ENCODE measurements at places on chromosomes 2 and 18.

DNA sequence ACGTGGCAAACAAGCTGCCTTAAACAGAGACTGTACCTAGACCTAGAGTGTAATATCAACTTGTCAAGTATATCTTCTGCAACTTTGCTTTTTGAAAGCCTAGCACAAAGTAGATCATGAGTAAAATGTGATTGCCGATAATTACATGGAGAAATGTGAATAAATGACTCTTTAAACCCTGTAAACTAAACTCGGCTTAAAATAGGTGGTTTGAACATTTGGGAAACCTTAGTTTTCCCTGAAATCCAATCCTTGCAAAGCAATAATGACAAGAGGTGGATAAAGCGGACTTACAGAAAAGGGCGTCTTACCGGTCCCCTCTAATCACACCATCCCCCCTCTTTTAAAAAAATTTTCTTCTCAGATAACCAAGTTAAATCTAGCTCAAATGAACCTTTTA, 549 bp upstream of the PSMD14 start:
- no peak for DNase-seq

GRCh38 chr2:76639171-76639680, 883.0 kb downstream of the LRRTM4 start:
- DNase-seq = no peak

- DNase-seq = no peak
These were observed 99.1 kb upstream of the NEUROD1 start for GRCh38 chr2:181779288-181780021.

DNA sequence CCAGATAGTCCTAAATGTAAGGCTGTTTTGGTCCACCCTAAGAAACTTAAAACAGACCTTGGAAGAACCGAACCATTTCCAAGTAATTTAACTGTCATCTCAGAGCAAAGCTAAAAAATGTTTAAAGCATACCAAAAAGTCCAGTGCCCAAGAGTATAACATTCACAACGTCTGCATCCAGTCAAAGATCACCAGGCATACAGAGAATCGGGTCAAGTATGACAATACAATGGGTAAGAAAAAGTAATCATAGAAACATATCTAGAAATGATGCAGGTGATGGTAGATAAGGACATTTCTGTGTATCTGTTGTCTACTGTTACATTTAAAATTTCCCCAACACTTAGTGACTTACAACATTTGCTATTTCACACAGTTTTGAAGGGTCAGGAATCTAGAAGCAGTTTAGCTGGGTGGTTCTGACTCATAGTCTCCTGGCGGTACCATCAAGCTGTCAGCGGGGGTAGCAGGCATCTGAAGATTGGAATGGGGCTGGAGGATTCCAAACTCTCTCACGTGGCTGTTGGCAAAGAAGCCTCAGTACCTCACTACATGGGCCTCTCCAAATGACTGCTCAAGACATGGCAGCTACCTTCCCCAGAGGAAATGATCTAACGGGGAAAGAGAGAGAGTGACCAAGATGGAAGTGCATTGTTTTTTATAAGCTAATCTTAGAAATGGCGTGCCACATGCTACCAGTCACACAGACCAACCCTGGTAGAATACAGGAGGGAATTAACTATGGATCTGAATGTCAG, 36.6 kb upstream of the DYNC2LI1 start:
- peak; percentile 87 for DNase-seq

GRCh38 chr18:2994603-2995432, 18.1 kb downstream of the LPIN2 start:
- no peak for DNase-seq

GRCh38 chr2:47079515-47080412, 75.3 kb downstream of the STPG4 start:
- DNase-seq = peak; percentile 38

- DNase-seq = no peak
These were observed 438.4 kb upstream of the KLHL29 start for GRCh38 chr2:22946553-22946952.

GRCh38 chr18:44133483-44133882, 547.2 kb upstream of the SETBP1 start:
- peak; percentile 26 for DNase-seq

GRCh38 chr2:239137165-239137897, 263.5 kb downstream of the HDAC4 start:
- DNase-seq = no peak

DNA sequence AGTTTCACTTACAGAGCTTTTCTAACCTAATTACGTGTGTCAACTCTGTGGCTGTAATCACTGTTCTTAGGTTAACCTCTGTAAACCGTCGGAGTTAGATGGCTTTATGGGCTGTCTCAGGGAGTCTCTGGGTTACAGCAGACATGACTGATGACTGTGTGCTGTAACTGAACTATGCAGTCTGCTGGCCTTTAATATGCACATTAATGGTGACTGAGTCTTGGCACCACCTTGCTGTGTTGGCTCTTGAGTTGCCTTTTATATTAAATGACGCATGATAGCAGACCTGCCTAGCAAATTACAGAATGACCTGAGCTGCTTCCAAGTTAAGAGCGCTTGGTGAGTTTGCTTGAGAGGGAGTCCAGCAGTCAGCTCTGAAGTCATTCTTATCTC, 90.1 kb downstream of the ACKR3 start:
- peak; percentile 77 for DNase-seq

DNA sequence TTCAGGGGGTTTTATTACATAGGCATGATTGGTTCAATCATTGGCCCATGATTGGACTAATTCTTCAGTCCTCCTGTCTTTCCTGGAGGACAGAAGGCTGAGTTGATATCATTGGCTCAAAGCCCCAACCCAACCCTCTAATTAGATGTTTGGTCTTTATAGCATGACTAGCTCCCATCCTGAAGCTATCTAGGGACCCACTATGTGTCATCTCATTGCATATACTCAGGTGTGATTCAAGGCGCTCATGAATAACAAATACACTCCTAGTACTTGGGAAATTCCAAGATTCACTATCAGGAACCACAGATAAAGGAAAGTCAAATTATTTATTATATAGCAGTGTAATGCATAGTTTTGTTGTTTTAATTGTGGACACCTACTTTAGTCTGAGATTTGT, 24.9 kb upstream of the NBEAL1 start:
- DNase-seq = no peak

DNA sequence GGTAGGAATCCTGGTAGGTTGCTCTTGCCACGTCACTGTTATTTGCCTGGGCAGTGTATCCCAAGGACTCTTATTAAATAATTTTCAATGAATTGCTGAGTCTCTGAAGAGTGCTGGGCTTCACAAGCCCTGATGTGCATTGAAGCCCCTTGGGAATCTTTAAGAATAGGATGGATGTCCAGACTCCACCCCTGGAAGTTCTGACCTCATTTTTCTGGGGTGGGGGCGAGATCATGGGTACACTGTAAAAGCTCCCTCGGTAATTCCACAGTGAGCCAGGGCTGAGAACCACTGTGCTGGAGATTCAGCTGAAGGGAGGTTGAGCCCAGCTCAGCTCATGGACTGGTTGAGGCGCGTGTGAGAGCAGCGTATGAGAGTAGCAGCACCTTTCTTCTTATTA, 140.2 kb downstream of the PIEZO2 start:
- DNase-seq = no peak

DNA sequence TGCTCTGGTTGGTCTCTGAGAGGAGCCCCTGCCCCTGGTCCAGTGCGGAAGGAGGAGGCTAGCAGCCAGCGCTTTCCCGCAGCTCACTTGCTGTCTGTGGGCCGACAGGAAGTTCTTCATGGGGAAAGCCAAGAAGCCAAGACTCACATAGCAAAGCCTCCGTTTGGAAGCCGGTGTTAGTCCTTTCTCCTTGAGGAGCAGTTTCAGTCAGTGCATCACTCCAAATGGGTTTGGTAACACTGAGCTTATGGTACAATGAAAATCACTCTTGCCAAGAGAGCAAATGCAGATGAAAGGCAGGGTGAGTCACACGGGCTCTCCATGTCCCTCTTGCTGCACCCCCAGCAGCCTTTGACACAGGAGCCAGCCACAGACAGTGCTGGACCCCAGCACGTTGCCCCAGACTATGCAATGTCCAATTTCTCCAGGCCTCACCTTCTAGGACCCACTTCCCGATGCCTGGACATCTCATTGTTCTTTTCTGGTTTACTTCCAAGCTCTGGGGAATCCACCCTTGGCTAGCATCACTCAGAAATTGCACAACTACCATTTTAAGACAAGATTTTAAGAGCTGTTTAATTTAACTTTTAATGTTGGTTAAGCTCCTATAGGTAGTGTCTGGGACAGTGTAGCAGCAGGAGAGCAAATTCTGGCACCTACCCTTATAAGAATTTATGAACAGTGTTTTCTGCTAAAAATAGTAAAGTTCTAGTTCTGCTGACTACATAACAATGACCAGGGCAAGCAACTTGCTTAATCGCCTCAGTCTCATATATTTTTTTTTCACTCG, 174.9 kb downstream of the ASB1 start:
- peak; percentile 92 for DNase-seq

DNA sequence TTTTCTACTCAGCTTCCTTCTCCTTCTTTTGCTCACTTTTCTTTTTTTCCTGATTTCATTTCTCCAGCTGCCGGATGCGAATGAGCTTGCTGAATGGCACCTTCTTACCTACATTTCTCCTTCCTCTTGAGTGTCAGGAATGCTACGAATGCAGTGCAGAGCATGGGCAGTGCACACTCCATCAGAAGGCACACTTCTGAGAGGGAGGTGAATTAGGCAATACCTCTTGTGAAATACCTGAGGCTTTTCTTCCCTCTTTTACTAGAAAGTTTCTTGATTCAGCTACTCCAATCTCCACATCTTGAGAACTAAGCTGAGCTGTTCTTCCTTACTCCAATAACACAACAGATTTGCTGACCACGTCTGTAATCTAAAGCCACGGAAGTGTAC, 51.1 kb downstream of the PLEKHM3 start:
- DNase-seq = no peak

DNA sequence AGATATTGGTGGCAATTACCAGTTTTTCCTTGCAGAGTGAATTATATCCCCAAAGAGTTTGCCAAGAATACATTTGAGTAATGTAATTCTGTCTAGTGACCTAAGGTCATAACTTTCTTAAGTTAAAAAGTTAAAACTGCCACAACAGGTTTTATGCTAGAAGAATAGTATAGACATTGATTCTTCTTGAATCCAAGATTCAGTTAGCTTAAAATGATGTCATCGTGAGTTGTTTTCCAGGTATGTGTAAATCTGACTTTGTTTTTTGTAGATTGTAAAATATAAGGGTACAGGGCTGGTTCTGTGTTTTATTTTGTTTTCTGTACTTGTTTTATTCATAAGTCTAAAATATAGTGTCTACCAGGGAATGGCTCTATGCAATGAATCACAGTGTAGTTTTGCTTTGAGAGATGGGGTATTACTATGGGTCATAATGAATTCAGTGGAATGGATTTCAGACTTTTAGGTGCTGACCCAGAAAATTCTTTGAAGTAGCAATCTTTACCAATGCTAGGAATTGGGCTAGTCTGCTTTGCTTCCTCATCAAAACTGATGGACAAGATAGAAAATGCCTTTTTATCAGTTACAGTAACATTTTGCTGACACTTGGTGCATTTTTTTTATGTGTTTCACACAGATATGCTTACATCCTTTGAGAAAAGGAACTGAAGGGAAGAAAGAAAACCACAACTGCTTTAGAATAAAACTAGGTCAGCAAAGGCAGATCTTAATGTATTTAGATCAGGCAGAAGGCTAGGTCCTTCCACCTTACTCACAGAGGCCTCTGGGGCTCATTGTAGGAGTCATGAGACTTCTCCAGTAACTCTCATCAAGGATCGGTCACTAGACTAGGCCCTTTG, 20.8 kb upstream of the MGAT5 start:
- DNase-seq = peak; percentile 43

GRCh38 chr2:184006998-184007397, 591.3 kb upstream of the ZNF804A start:
- no peak for DNase-seq

GRCh38 chr2:216601632-216602409, 31.4 kb upstream of the IGFBP2 start:
- no peak for DNase-seq

GRCh38 chr2:60677356-60677755, 78.7 kb upstream of the PAPOLG start:
- DNase-seq = no peak

- no peak for DNase-seq
These were observed 80.5 kb downstream of the NRXN1 start for GRCh38 chr2:50951437-50951836.

DNA sequence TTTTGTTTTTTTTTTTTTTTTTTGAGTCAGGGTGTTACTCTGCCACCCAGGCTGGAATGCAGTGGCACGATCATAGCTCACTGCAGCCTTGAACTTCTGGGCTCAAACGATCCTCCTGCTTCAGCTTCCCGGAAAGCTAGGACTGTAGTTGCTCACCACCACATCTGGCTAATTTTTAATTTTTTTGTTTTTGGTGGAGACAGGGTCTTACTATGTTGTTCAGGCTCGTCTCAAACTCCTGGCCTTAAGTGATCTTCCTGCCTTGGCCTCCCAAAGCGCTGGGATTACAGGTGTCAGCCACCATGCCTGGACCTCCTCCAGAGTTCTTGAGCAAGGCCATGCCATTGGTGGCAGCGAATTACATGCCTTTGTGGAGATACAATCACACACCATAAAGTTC, 35.2 kb downstream of the ASB1 start:
- no peak for DNase-seq

- DNase-seq = no peak
These were observed 5.3 kb upstream of the PLCL1 start for GRCh38 chr2:197799068-197799467.

- no peak for DNase-seq
These were observed 49.7 kb downstream of the TANK start for GRCh38 chr2:161209902-161210301.

DNA sequence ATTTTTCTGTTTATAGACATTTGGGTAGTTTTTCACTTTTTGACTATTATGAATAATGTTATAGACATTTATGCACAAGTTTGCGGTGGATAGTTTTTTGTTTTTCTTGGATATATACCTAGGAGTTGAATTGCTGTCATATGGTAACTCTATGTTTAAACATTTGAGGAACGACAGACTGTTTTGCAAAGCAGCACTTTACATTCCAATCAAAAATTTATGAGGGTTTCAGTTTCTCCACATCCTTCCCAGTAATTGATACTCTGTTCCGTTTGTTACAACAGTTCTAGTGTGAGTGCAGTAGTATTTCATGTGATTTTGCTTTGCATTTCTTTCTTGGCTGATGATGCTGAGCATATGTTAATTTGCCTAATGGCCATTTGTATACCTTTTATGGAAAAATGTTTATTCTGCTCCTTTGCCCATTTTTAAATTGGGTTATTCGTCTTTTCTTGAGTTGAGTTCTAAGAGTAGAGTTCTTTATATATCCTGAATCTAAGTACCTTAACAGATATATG, 617.3 kb upstream of the LRATD1 start:
- no peak for DNase-seq

GRCh38 chr2:86704459-86704971, 15.6 kb upstream of the RMND5A start:
- DNase-seq = peak; percentile 86

GRCh38 chr2:191187105-191187829, 36.5 kb upstream of the STAT4 start:
- no peak for DNase-seq

All from GM23248 (cell line).